Subcutaneous adipose tissue (tissue), 4 donors: ENCODE measurements at places on chromosomes 2 and 18. TPM values are rescaled to one million over a fixed set of nuclear protein-coding genes. Genes with fewer than 3 reads are reported as not detected.

YES1 gene
- total RNA-seq: 101 TPM

WDR12 gene
- total RNA-seq: 4.7 TPM

GPR35 gene
- not detected for total RNA-seq

DTNA gene
- 28.7 TPM for total RNA-seq

CNRIP1 gene
- 54.8 TPM for total RNA-seq

FLACC1 gene
- 4.7 TPM for total RNA-seq

SERPINB10 gene
- not detected for total RNA-seq

RAB12 gene
- 81.0 TPM for total RNA-seq

GALR1 gene
- total RNA-seq: 0.22 TPM

TFCP2L1 gene
- total RNA-seq: 3.6 TPM
